ENCODE measurements at places on chromosomes 5 and 9.

GRCh38 chr9:133406480-133407307 lies 11.1 kb downstream of the REXO4 start:
- peak; percentile 90 for DNase-seq

DNA sequence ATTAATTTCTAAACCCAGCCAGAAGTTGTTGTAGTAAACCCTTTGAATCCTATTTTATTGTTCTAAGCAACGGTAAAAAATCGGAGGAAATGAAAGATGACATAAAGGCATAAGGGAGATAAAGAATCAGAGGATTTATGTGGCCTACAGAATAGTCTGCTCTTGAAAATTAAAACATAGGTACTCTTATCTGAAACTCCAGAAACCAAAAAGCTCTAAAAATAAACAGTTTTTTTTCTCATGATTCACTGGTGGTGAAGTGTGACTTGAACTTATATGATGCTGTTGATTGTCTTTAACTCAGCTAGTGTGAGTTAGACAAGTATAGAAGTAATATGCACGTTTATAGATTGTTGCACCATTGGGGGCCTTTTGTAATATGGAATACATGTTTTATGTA lies 80.3 kb downstream of the HSD17B4 start:
- DNase-seq = no peak

- peak; percentile 41 for DNase-seq
These were observed 35.8 kb upstream of the TLX3 start for GRCh38 chr5:171272996-171273970.

DNA sequence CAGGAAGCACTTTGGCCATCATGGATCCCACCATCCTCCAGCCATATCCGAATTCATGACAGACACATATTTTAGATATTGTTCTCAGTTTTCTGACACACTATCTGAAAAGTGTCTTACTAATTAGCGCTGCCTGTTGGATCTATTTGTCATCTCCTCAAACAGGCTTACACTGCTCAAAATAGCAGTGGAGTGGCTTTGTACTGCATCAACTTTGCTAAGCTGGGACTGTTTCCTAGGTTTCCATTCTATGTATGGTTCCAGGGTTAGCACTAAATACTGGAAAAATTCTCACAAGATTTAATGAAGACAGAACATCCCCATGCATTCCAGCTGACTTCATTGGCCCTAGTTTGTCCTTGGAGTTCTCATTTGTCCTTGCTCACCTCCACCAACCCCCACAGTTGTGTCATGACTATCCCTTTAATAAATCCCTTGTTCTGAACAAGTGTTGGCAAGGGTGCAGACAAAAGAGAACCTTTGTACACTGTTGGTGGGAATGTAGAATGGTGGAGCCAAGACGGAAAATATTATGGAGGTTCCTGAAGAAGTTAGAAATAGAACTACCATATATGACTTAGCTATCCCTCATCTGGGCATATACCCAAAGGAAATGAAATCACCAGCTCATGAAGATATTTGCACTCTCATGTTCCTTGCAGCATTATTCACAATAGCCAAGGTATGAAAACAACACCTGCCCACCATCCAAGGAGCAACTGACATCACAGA lies 136.5 kb upstream of the RAI14 start:
- DNase-seq = no peak

DNA sequence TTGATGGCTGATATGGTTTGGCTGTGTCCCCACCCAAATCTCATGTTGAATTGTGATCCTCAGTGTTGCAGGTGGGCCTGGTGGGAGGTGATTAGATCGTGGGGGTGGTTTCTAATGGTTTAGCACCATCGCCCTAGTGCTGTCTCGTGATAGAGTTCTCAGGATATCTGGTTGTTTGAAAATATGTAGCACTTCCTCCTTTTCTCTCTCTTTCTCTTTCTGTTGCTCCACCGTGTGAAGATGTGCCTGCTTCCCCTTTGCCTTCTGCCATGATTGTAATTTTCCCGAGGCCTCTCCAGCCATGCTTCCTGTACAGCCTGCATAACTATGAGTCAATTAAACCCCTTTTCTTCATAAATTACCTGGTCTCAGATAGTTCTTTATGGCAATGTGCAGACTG lies 111.6 kb downstream of the SREK1 start:
- DNase-seq = no peak

- DNase-seq = no peak
These were observed 47.3 kb downstream of the PAX5 start for GRCh38 chr9:36986468-36987408.

- no peak for DNase-seq
These were observed 119.9 kb downstream of the BNC2 start for GRCh38 chr9:16750553-16750952.

DNA sequence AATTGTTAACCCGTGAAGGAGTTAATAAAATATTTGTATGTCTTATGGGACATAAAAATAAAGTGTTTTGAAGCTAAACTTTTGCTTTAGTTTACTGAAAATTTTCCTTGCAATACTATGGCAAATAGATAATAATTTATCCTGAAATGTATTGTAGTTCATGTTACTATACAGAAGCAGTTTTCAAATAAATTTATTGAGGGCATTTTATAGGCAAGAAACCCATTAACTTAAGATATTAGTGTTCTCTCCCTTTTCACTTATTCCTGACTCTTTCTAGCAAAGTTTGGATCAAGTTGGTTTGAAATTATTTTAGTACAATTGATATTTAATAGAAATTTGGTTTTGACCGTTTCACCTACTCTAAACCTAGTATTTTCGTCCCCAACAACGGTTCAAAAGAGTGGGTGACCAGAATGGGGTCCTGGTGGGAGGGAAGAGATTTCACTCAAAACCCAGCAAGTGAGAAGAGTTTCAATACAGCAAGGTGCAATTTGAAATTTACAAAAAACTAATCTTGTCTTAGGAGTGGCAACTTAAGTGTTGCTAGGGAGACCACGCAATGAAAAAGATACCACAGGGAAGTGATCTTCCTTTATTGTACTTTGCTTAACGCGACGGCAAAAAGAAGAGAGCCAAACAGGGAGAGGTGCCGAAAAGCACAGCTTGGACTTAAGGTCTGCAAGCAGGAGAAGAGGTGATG lies 28.4 kb downstream of the NR2F1 start:
- no peak for DNase-seq

- no peak for DNase-seq
These were observed 10.0 kb upstream of the KIF12 start for GRCh38 chr9:114109124-114109523.

GRCh38 chr5:137703565-137703964 lies 32.3 kb downstream of the KLHL3 start:
- DNase-seq = no peak

GRCh38 chr9:121735065-121735792 lies 83.8 kb downstream of the DAB2IP start:
- peak; percentile 71 for DNase-seq

DNA sequence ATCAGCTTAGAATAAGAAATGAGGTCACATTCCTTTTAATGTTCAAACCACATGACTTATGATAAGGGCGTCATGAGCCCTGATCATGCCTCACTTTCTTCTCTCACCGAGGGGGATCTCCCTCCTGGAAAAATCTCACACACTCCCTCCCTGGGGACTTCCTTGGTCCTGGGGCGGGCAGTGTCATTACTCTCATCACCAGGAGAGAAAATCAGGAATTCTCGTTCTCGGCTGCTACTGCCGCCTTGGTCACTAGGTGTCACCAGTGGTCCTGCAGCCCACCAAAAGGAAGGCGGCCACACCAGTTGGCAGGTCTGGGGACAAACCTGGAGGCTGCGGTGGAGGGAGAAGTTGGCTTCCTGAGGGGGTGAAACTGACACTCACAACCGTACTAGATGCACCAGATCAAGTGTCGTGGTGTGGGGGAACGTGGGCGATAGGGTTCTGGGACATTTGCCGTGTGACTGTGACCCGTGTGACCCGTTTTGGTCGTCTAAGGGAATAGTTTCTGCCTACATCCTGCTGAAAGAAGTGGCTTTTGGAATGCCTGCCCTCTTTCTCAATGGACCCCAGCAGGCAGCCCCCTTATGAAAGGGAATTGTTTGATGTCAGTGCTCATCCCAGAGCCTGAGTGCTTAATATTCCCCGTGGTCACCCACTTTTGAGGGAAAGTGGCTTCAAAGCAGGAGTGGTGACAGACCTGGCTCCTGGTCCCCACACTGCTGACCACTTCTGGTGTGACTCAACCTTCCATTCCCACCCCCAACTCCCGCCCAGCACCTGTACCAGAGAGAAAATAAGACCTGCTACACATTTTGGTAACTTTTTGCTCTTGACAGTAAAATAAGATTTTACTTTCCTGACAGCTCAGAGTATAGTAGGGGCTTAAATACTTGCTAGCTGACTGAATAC lies 63.2 kb downstream of the ACER2 start:
- DNase-seq = peak; percentile 72

DNA sequence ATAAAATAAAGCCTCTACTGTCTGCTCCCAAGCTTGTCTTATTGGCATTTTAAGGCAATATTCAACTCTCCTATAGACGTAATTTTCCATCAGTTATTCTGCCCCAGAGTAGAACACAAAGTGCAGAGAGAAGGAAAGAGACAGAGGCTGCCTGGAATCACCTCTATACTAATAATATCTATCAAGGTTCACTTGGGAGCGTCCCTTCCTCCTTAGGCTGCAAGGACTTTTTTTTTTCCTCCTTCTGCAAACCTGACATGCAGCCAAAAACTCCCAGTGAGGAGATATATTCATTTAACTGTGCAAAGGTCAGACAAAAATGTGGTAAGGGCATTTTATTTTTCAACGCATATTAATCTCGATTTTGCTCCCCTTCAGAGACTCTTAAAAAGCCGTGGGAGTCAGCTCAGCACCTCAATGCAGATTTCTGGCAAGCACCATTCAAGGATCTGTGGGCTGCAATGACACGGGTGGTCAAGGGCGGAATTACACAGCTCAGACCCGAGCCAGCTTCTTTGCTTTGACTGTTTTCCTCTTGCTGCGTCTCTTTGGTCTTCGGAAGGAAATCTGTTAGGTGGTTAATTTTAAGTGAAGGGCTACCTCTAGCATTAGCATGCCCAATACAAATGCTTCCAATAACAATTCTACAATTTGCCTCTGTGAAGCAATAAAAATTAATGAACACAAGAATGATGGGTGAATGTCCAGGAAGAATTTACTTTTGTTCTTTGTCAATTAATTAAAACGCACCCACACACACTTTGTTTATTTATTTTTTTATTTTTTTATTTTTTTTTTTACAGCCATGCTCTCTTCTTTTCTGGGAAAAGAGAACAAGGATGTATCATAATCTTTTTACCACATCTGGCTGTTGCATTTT lies 587.7 kb upstream of the GRAMD2B start:
- DNase-seq = peak; percentile 12
